ENCODE measurements at places on chromosomes 12 and 14.

GRCh38 chr14:68627050-68627867, 165.6 kb downstream of the ZFP36L1 start:
- no peak for DNase-seq

- no peak for DNase-seq
These were observed 254.3 kb downstream of the MSRB3 start for GRCh38 chr12:65532764-65533163.

- DNase-seq, result peak; percentile 74
These were observed 56.5 kb downstream of the SLC38A1 start for GRCh38 chr12:46212108-46212982.

DNA sequence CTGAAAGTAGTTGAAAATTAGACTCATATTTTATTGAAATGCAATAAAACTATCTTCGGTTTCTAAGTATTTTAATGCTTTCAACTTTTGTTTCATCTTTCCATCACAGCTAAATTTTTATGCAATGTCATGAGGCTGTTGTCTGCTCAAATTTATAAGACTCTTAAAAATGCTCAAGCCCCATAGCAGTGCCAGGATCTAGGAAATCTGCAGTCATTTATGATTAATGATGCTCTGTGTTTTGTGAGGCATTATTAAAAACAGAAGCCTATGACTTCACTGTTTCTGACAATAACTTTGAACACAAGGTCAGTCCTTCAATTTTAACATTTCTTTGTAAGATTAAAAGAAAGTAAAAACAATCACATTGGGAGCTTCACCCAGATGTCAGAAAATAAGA, 112.5 kb downstream of the ALX1 start:
- no peak for DNase-seq

DNA sequence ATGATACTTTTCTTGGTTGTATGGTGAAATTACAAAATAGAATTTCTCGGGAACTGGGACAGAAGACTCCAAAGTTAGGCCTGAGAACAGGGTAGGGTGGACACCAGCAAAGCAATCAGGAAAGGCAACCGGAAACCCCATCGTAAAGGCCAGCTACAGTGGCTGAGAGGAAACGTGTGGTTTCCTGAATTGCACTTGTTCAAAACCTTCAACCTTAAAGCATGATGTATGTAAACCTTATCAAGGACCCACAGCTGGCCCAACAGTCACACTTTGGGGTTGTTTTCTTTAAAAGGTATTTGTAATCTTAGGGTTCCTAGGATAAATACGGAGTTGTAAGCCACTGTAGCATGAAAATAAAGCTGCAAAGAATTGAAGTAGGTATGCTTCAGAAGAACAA, 2.2 kb upstream of the PTGDR start:
- DNase-seq, result no peak

- peak; percentile 14 for DNase-seq
These were observed 9.0 kb downstream of the LGALS3 start for GRCh38 chr14:55138091-55138490.

DNA sequence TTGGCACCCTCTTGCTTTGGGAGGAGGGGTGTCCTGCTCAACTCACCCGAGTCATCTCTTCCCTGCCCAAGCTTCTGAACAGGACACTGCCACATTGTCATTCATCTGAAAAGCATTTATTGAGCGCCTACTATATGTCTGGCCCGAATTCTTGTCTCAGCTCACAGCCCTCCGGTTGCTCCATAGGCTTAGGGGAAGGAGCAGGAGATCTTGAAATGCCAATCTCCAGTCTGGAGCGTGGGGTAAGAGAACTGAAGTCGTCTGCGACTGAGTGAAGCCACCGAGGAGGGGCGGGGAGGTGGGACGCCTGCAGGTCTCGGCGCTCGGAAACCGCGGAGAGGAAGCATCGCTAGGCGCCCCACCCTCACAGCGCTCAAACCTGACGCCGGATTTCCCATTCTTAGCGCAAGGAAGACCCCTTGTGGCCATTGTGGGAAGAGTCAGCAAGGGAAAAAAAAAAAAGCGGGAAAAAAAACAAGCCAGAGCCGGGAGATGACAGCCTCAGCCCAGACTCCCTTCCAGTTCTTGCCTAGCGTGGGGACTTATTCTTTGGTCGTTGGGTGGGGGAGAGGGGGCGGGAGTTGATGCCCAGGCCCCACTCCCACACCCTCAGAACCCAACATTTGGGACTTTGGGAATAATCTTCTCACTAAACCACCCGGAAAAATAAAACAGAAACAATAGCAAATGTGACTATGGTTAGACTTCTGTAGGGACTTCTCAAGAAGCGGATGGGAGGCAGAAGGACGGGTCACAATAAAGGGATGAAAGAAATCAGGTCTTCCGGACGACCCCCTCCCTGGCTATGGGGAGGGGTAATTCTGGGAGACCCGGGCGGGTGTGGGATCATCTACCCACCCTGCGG, 28.2 kb upstream of the SMUG1 start:
- peak; percentile 98 for DNase-seq

DNA sequence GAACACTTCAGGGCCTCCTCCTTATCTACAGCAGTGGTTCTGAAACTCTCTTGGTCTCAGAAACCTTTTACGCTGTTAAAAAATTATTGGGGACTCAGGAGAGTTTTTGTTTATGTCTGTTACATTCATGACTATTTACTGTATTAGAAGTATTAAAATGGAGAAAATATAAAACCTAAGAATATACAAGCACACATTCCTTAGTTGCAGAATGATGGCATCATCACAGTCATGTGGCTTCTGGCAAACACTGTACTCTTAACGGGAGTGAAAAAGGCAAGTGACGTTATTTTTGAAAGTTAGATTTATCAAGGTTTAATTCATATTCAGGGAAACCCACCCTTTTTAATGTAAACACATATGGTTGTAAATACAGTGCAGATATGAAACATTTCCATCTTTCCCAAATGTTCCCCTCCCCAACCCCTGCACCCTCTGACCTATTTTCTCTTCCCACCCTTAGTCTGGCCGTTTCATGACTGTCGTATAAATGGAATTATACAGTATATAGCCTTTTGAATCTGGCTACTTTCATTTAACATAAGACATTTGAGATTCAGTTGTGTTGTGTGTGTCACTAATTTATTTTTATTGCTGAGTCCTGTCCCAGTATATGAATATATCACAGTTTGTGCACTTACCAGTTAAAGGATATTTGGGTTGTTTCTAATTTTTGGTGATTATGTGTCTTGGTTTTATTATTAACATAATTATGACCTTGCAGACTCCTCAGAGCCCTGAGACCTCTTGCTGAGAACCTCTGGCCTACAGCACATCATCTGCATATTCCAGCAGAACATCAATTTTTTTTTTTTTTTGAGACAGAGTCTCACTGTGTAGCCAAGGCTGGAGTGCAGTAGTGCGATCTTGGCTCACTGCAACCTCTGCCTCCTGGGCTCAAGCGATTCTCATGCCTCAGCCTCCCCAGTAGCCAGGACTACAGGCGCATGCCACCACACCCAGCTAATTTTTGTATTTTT, 457.0 kb downstream of the PCNX1 start:
- DNase-seq, result no peak

DNA sequence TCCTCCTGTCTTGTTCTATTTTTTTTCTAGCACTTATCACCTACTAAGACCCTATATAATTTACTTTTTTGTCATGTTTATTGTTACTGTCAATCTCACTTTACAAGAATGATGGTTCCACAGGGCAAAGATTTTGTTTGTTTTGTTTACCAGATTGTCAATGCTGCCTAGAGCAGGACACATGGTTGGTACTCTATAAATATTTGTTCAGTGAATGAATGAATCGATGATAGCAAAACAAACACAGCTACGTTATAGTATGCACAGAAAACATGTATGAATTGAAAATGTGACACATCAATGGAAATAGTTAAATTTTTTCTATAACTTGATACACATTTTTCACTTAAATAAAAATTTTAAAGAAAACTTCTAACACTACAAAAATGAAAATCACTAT, 67.1 kb upstream of the KRR1 start:
- DNase-seq, result peak; percentile 87

- DNase-seq, result peak; percentile 99
These were observed 40.9 kb downstream of the CCDC85C start for GRCh38 chr14:99562856-99563748.

- no peak for DNase-seq
These were observed 81.3 kb downstream of the MOK start for GRCh38 chr14:102223682-102224081.

DNA sequence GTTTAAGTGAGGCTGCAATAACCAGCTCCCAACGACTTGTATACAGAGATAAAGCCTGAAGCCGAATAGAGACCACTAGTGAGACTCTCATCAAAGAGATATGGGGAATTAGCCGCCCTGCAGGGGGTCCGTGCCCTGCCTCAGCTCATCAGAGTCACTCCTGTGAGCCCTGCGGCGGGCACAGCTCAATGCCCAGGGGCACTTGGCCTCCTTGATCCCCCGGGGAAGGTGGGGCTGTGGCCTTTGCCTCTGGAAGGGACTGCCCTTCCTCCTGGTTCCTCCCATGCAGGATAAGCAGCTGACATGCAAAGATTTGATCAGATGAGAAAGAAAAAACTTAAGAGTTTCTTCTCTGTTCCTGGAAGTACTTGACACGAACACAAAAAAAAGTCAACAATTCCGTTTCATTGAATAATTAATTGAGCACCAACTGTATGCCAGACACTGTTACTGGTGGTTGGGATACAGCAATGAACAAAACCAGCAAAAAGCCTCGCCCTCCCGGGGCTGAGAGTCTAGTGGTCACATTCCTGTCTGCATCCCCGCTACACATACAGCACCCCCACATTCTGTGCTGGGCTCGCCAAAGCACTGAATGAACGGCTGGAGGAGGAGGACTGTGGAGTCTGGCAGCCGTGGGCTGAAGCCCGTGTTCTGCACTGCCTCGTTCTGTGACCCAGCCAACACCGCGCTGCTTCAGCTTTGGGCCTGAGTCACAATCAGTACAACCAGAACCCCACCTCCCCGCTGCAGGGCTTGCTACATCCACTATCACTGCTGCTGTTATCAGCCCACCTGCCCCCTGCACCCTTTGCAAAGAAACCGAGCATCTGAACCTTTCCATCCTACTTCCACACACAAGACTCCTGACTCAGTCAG, 10.3 kb downstream of the TTC7B start:
- DNase-seq, result no peak

DNA sequence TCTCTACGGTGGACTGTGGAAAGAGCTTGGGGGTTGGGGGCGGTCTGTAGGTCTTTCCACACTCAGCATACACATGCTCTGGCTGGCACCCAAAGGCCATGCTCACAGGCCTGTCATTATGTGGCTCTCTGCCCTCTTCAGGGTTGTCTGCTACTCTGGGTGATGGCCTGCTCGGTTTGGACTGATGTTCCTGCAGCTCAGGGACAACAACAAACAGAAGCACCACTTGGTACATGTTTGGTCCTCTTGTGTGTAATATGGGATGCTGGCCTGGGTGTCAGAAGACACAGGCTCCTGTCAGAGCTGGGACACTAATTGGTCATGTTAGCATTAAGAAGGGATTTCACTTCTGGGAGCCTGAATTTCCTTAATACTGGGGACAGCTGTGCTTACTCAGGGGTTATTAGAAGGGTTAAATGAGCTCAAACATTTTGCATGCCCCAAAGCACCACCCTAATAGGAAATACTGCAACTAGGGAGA, 32.7 kb upstream of the SELPLG start:
- DNase-seq, result peak; percentile 69

DNA sequence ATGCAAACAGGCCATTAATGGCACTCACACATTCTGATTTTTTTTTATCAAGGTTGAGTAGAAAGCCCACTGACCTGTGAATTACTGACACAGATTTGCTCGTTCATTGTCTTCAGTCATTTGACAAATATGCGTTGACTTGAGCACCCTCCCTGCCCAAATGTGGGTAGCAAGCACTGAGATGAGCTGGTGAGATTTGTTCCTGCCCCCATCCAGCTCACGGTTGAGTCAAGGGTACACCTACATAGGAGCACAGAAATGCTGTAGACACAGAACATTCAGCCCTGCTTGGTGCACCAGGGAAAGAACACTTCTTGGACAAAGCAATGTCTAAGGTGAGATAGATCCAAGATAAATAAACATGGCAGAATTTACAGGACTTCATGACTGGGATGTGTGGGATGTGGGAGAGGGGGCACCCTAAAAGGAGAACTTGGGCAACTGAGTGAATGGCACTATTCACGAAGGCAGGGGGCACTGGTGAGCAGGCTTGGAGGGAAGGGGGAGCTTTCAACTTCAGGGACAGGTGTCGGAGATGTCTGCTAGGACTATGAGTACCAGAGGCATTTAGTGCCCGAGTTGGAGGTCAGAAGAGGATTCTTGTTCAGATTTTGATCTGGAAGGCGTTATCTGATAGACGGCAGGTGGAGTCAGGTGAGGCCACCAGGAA, 213.4 kb downstream of the VRK1 start:
- DNase-seq, result no peak

DNA sequence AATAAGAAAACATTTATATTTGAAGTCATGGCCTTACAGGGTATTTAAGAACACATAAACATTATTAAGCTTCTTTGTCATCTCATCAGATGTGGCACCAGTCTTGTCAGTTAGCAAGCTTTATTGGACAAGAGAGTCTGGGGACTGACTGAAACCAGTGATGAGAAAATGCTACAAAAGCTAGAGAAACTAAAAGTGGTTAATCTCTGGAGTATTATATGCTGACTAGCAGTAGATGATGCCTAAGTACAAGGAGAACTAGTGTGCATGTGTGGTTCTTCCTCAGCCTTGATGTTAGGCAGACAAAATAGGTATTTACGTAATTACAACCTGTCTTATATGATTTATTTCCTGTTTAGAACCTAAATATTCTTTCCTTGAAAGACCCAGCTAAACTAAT, 176.5 kb downstream of the CPNE8 start:
- DNase-seq, result no peak

DNA sequence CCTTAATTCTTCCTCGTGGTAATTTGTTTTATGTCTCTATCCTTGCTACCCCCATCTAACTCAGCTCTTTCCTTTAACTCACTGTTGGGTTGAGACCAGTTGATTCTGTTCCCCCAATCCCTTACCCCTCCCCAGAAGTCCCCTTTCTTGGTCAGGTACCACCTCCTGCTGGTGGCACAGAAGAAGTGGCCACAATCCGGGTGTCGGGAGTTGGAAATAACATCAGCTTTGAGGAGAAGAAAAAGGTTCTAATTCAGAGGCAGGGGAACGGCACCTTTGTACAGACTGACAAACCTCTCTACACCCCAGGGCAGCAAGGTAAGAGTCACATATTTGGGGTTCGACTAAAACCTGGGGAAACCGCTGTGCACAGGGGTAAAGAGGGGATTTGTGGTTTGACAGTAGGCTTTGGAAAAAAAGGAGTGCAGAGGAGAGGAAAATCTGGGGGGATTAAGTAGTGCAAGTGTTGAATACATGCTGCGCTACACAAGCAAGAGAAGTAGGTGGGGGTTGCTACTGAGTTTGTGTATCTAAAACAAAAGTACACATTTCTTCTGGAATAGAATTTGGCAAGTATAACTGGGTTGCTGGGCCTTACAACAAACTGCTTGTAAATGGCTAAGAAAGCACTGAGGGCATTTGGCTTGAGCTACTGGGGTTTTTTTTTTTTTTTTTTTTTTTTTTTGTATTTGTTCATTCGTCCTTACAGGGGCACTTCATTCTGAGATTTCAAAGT, 1.3 kb downstream of the A2ML1 start:
- DNase-seq, result no peak
